Fibroblast of skin of left biceps (primary cell): ENCODE measurements at places on chromosomes 2 and 18.

- DNase-seq, result no peak
Observed at GRCh38 chr2:136031711-136032110, 46.3 kb upstream of the DARS1 start.

DNA sequence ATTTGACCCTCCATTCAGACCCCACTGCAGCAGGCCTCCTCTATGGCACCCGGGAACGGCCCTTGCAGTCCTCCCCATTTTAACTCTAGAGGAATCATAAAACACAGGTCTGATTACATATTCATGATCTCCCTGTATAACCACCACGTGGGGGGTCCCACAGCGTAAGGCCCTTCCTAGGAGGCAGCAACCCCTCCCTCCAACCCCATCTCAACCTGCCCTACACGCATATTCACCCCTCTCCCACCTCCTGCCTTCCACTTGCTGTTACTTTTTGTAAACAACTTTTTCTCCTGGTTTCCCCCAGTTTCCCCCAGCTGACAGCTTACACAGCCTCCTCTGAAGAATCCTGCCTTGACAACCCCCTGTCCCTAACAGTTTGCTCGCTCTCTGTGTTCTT lies 85.1 kb upstream of the FOXI3 start:
- DNase-seq, result no peak

- DNase-seq, result no peak
Observed at GRCh38 chr18:76991021-76991688, 141.4 kb downstream of the MBP start.

DNA sequence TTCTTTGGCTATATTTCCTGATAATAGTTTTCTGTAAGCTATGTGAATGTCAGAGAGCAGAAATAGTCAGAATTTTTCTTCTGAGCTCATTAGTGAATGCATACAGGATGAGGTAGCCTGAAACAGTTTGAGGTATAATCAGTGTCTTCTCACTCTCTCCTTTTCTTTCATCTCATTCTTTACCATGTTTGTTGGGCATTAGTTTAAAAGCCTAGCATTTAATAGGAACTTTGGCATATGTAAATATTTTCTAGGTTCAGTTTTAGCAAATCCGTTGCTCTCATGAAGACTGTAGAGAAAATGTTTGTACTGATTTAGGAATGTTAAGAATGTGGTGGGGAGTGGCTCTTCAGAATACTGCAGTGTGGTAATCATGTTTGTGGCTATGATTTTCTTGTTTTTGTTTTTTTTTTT lies 119.4 kb downstream of the PARD3B start:
- DNase-seq, result no peak

DNA sequence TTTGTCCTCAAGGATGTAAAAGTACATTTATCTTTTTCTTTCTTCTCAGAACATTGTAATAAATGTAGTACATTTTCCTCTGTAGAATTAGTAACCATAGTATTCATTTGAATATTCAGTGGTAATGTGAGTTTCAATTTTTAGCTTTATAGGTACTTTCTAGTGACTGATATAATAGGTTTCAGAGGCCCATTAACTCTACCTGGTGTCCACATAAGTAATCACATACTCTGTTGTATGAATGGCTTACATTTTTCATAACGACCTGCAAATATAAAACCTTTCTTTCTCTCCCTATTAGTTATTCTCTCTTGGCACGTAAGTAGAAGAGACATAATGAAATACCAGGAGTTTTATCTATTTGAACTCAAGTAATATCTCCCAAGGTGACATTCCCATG lies 1017.6 kb downstream of the DPP10 start:
- DNase-seq, result no peak

GRCh38 chr2:28643911-28644334 lies 107.7 kb upstream of the PPP1CB start:
- no peak for DNase-seq

GRCh38 chr2:158232476-158232875 lies 130.8 kb downstream of the UPP2 start:
- DNase-seq, result no peak

GRCh38 chr2:49943944-49944778 lies 789.8 kb upstream of the FSHR start:
- no peak for DNase-seq

GRCh38 chr2:68907232-68907919 lies 36.2 kb upstream of the BMP10 start:
- DNase-seq, result no peak

DNA sequence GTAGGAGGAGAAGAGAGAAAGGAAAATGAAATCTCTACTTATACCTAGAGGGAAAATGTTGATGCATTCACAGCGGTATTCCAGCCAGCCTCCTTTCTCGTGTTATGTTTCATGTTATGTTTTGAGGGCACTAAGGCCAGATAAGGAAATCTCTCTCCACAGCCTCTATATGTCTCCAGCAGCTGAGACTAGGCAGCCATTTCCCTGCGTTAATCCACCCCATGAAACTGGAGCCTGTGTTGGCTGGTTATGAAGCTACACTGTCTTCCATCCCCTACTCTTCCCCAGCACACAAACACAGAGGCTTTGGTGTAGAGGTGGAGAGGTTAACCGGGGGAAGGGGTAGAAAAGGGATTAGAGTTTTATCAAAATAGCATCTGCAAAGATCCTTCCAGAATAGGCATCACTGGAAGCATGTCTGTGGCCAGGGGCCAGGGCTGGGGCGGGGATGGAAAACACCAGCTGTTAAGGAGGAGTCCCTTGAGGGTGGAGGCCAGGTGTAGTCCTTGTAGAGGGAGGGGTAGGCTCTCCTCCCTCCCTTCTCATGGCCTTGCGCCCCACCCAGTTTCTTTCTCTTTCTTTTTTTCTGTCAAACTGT lies 100.9 kb upstream of the TNP1 start:
- no peak for DNase-seq

GRCh38 chr2:162155093-162155492 lies 3.0 kb upstream of the GCG start:
- no peak for DNase-seq

DNA sequence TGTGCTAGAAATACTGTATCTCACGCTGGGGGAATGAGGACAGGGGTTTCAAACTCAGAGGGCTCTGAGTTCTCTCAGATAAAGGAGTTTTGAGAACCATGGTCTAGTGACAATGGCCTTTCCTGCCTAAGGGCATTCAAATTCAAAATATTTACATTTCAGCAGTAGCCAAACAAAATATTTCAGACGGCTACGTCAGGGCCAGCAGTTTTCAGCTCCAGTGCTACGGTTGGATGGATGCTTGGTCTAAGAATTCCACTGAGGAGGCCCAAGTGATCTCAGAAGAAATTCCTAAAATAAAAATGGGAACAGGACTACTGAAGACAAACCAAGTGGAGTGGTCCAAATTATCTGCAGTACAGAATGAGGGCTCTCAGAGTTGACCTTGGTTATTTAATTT lies 41.1 kb upstream of the SCG2 start:
- no peak for DNase-seq

DNA sequence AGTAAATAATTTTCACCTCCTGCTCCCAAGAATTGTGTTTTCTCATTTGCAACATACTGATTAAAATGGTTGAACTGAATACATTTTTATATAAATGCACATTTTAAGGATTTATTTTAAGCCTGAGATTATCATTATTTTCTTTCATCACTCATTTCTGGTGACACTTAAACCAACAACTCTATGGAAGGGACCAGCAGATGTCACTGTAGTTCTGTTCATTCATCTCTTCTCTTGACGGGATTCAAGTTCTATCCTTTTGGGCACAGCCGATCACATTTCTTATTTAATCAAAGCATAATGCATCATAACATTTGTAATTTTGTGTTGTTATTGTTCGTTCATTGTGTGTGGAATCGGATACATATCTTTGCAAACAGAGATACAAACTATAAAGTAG lies 417.9 kb downstream of the HRH4 start:
- DNase-seq, result peak; percentile 33

GRCh38 chr18:74644713-74645112 lies 47.0 kb downstream of the ZNF407 start:
- no peak for DNase-seq

- no peak for DNase-seq
Observed at GRCh38 chr18:37534627-37535026, 31.0 kb downstream of the CELF4 start.
